ENCODE measurements at places on chromosomes 4 and X.
A peak's percentile ranks its signal among the peaks of the same experiment; 100 is the strongest.

GRCh38 chrX:19887911-19888879 is 795 bp upstream of the SH3KBP1 start:
- DNase-seq = peak; percentile 90

DNA sequence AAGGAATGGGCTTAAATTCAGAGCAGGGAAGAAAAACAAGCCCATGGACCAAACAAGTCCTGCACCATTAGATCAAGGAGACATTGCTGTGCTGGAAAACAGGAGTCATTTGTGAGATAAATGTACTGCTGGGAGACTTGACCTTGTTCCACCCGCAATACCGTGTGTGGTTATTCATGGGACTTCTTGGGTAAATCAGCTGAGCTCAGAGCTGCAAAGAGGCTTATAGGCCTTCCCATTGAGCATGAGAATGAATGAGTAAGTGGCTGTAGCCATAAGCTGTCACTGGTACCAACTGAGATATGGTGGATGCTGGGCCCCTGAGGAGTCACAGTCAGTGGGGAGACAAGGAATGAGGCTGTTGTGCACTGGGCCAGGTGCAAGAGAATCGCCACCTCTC is 2.3 kb upstream of the CYTL1 start:
- DNase-seq = no peak

- no peak for DNase-seq
Measured at GRCh38 chr4:38935391-38936073, 67.9 kb downstream of the FAM114A1 start.

DNA sequence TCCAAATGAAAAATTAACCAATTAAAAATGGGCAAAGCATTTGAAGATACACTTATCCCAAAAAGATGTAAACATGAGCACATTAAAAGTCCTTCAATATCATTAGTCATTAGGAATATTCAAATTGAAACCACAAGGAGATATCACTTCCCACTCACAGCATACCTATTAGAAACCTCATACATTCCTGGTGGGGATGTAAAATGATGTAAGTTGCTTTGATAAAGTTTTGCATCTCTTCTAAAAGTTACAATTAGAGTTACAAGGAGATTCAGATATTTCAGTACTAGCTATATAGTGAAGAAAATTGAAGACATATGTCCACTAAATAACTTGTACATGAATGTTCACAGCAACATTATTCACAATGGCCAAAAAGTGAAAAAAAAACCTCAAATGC is 1109.3 kb upstream of the LCORL start:
- DNase-seq = no peak

- no peak for DNase-seq
Measured at GRCh38 chrX:29941287-29941686, 274.1 kb upstream of the MAGEB2 start.

DNA sequence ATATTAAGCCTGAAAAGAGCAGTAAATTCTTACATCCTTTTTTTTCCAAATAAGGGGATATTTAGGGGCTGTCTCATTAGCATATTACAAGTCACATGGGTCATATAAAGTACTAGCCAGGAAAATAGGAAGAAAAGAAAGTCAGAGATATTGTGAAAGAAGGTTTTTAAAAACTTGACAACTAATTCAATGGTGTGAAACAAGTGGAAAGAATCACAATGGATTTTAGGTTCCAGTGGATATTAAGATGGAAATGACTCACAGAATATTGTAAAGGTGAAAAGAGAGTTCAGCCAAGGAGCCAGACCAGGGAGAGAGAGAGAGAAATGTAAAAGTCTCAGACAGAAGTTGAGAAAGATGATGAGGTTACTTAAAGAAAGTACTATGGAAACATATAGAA is 297.2 kb downstream of the IQCM start:
- no peak for DNase-seq

DNA sequence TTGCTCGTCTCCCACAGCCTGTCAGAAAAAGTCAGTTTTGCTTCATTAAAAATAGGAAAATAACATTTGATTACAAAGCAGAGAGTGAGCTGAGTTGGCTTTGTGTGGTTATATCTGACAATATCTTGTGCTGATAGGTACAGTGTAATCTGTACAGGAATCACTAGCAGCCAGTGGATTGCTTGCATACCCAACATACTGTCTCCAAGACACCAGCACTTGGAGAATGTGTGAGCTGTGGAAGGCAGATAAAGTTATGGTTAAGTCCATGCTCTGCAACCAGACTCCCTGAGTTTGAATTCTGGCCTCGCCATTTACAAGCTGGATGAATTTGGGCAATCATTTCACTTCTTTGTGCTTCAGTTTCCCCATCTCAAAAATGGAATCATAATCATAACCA is 57.5 kb upstream of the TMPRSS11F start:
- DNase-seq = no peak

DNA sequence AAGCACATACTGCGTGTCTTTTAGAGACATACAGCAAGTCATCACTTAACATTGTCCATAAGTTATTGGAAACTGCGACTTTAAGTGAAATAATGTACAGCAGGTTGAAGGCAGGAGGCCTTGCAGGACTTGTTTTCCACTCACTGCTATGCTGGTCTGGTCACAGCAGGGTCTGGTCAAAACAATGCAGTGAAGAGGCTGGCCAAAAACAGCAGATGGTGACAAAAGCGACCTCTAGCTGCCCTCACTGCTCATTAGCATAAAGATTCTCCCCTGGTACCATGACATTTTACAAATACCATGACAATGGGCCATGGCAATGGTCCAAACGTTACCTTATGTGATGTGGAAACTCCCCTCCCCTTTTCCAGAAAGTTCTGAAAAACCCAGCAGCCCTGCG is 1283.6 kb downstream of the FSTL5 start:
- no peak for DNase-seq

- no peak for DNase-seq
Measured at GRCh38 chr4:173194157-173194556, 25.5 kb downstream of the GALNT7 start.

- no peak for DNase-seq
Measured at GRCh38 chrX:40394302-40394701, 186.5 kb upstream of the ATP6AP2 start.

- no peak for DNase-seq
Measured at GRCh38 chr4:7710576-7711306, 228.9 kb downstream of the AFAP1 start.

DNA sequence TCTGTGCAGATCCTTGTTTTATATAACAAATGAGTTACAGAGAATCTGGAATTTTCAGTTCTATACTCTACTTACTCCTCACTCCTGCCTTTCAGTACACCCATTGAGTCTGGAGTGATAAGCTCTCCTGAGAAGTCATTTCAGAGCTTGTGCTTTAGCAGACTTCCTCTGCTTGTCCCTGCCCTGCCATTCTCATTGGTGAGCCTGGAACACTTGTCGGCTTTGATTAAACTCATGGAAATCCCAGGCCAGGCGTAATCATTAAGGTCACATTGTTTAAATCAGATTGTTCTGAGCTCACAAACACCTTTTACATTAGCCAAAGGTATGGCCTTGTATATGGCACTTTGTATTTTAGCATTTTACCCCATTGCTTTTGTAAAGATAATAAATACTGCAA is 102.7 kb downstream of the CNKSR2 start:
- DNase-seq = no peak

DNA sequence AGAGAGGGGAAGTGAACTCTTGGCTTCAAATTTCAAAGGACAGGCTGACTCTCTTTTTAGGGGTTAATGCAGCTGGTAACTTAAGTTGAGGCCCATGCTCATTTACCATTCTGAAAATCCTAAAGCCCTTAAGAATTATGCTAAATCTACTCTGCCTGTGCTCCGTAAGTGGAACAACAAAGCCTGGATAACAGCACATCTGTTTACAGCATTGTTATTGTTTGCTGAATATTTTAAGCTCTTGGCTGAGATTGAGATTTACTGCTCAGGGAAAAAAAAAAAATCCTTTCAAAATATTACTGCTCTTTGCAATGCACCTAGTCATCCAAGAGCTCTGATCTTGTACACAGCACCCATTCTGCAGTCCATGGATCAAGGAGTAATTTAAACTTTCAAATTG is 17.7 kb downstream of the PPP3CA start:
- no peak for DNase-seq

DNA sequence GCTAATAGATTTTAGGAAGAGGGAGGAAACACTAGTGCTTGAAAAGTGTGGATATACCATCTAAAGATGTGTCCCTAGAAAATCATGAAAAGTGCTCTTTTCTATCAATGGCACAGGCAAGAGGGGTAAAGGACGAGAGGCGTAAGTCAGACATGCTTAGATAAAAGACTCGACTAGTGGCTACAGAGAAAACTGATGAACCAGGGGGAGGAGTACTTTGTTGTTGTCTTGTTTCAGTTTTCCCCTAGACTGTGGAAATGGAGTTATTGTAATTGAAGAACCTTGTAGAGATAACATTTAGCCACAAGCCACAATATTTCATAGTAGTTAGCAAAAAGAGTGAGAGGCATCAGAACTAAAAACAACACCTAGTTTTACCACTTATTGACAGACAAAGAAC is 21.4 kb downstream of the GALNTL6 start:
- DNase-seq = no peak

GRCh38 chrX:155893521-155893920 is 12.4 kb downstream of the VAMP7 start:
- DNase-seq = no peak

GRCh38 chr4:120995266-120996010 is 72.9 kb upstream of the PRDM5 start:
- DNase-seq = no peak

DNA sequence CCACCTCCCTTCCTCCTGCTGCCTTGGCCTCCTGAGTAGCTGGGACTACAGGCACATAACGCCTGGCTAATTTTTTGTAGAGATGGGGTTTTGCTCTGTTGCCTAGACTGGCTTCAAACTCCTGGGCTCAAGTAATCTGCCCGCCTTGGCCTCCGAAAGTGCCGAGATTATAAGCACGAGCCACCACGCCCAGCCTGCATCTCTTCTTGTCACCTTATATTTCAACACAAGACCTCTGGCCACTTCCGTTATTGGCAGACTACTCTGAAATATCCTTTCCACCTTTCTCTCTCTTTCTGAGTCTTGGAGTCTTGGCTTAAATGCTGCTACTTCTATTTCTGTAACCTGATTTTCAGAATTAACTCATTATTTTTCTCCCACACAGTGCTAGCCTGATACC is 5.6 kb downstream of the KIAA0232 start:
- DNase-seq = no peak

- no peak for DNase-seq
Measured at GRCh38 chr4:103099691-103100392, at the start of gene BDH2. BDH2 (minus strand) TSS chr4:103099834; CDS start chr4:103096254, 3,580 bp downstream.

GRCh38 chr4:114691865-114692264 is 93.3 kb downstream of the UGT8 start:
- DNase-seq = no peak

GRCh38 chrX:153820601-153821000 is 9.7 kb downstream of the PDZD4 start:
- peak; percentile 65 for DNase-seq

GRCh38 chrX:24498975-24499374 is 33.9 kb downstream of the PDK3 start:
- DNase-seq = no peak

DNA sequence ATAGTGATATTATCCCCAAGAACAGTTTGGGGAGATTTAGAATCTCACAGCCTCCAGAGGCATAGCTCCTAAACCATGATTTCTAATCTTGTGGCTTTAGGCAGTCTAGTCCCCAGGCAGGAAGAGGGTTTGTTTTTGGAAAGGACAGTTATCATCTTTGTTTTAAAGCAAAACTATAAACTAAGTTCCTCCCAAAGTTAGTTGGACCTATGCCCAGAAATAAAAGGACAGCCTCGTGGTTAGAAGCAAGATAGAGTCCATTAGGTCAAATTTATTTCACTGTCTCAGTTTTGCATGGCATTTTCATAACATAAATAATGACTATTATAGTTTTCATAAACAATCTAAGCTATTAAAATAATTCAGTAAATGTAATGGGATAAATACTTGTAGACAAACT is 120.5 kb downstream of the MAGEC2 start:
- no peak for DNase-seq

DNA sequence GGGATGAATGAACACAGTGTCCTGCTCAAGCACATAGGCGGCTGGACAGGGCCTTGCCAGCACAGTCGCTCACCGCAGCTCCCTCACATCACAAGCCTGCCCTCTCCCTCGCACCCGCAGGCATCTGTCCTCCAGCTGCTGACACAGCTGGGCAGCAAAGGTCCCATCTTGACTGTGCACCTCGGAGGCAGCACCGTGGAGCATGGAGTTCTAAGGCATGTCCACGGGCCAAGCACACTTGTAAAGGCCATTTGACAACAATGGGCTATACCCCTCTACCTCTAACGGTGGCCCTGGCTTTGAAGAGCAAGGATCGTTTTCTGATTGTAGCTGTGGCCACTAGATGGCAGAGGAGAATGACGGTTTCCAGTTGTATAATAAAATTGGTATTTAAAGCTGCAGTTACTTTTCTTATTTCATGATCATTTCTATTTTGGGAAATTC is 53.8 kb downstream of the APLN start:
- DNase-seq = no peak

GRCh38 chrX:97326456-97326855 is 442.7 kb downstream of the RPA4 start:
- DNase-seq = no peak

GRCh38 chr4:85488416-85488815 is 13.5 kb downstream of the ARHGAP24 start:
- DNase-seq = no peak

GRCh38 chr4:3386526-3386925 is 55.2 kb upstream of the HGFAC start:
- DNase-seq = no peak

DNA sequence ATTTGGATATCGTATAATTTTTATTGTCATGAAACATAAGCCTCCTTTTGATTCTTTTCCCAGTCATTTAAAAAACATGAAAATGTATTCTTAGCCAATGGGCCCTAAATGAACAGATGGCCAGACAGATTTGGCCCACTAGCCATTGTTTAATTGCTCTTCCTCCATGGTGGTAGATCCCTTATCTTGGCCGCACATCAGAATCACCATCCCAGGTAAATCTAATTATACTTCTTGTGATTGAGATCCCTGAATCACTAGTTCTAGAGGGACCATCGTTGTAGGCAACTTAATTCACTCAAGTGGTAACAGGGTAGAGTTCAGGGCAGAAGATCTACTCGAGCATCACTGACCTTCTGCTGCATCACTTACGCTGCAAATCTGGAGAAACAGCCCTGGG is 24.1 kb upstream of the VCX3A start:
- DNase-seq = no peak

Measured in spleen (tissue), 13 donors.